OCI-LY7 (cell line): ENCODE measurements at places on chromosomes 4 and X.

- no peak for DNase-seq
Observed at GRCh38 chr4:7569810-7570783, 135.4 kb upstream of the PSAPL1 start.

GRCh38 chrX:108132034-108132433 lies 40.5 kb downstream of the ATG4A start:
- no peak for DNase-seq

DNA sequence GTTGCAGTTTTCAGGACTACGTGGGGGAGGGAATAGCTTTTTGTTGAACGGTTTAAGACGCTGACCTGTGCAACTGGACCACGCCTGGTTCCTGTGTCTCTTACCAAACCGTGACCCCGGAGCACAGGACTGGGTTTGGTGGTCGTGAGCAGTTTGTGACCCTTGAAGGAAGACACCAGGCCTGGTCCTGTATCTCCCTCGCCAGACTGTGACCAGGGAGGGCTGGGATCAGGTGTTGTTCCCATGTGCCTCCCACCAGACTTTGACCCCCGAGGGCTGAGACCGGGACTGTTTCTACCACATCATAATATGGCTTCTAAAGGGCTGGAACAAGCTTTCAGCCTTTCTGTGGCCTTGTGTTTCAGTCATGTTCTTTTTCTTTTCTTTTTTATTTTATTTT lies 683 bp downstream of the EBP start:
- no peak for DNase-seq

GRCh38 chr4:52651996-52652672 lies 7.0 kb downstream of the USP46 start:
- no peak for DNase-seq

DNA sequence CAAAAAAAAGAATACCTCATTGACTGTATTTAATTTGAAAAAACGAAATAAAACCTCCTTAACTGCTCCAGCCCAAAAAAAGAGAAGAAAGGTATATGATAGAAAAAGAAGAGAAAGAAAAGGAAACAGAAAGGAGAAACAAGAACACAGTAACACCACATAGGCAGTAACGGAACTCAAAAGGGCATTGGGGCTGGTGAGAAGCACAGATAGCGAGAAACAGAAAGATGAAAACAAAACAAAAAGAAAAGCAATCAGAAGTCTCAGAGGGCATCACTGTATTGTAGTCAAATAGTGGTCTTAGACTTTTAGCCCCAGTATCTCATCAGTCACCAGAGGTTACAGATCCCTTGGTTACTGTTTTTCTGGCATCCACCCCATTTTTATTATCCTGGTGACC lies 88.6 kb downstream of the NFKB1 start:
- no peak for DNase-seq

DNA sequence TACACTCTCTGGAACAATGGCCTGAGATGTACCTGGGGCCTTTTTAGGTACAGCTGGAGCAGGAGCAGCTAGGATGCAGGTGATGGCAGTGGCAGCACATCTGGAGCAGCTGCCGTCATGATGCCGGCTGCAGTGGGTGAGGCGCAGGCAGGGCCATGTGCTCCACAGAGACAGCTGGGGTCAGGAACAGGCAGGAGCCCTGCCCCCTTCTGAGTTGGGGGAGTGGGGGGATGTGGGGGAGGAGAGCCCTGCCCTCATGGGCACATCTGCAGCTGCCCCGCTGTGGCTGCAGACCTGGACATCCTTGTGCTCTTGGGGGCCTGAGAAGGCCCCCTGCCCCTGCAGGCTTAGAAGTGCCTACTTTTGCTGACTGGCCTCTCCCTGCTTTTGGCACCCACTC lies 352.8 kb upstream of the PABPC5 start:
- DNase-seq = no peak
